ENCODE measurements at places on chromosomes 16 and 17.
A peak's percentile ranks its signal among the peaks of the same experiment; 100 is the strongest.

GRCh38 chr17:77893144-77894044, 65.1 kb upstream of the TNRC6C start:
- no peak for DNase-seq

DNA sequence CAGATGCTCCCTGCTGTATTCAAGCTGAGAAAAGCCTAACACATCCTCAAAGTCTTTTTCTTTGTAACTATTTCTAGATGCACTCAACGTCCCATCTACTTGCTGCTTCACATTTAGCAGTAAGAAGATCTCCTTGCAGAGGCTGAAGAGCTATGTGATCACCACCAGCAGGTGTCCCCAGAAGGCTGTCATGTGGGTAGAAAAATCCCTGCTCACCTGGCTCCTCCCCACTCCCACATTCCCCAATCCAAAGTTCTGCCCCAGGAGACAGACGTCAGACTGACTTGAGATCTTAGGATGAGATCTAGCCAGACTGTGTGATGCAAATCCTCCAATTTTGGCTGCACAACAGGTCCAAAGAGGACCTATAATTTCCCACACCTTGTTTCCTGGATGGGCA, 1.1 kb downstream of the CCL13 start:
- peak; percentile 29 for DNase-seq

- DNase-seq = peak; percentile 78
These were observed 5.0 kb downstream of the SEC14L1 start for GRCh38 chr17:77145612-77146245.

GRCh38 chr17:8954339-8954738, 11.2 kb downstream of the PIK3R5 start:
- DNase-seq = no peak

DNA sequence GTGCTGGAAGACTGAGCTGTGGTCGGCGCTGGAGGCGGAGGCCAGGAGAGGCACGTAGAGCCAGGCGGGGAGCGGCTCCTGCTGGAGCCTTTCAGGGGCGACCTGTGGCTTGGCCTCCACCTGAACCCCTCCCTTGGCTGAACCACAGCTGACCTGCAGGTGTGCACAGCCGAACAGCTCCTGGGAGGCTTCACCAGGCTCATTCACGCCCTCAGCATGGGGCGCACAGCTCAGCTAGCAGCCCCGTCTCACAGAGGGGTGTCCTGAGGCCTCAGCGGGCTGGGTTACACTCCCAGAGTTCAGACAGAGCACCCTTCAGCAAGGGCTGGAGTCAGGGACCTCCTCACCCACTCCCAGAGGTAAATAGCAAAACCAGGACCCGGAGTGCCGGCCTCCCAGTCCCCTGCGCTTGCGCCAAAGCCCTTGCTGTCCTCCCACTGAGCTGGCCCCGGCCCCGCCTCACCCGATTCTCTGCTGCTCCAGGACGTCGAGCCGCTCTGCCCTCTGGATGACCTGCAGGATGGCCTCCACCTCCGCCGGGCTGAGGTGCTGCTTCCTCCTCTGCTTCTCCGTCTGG, 31.7 kb downstream of the RPH3AL start:
- DNase-seq = peak; percentile 69
